ENCODE measurements at places on chromosomes 3 and 15.
A peak's percentile ranks its signal among the peaks of the same experiment; 100 is the strongest.

DNA sequence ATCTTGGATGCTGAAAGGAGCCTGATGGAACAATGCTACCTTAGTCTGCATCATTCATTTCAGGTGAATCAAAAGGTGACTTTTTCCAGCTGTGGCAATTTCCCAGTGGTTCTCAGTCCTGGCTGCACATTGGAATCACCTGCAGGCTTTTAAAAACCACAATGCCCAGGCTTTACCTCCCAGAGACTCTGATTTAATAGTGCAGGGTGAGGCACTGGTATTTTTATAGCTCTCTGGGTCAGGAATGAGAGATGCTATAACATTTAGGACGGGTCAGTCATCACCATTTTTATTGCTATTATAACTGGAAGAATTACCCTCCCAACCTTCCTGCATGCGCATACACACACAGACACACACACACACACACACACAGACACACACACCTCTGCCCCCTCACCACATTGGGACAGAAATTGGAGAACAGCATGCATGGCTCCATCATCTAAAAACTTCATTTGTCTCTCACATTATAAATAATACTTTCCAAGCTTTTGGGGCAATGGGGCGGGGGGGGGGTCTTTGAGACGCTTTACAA lies 41.1 kb downstream of the LARP6 start:
- DNase-seq: no peak

- DNase-seq: no peak
Observed at GRCh38 chr3:137332297-137332696, 374.5 kb downstream of the IL20RB start.

DNA sequence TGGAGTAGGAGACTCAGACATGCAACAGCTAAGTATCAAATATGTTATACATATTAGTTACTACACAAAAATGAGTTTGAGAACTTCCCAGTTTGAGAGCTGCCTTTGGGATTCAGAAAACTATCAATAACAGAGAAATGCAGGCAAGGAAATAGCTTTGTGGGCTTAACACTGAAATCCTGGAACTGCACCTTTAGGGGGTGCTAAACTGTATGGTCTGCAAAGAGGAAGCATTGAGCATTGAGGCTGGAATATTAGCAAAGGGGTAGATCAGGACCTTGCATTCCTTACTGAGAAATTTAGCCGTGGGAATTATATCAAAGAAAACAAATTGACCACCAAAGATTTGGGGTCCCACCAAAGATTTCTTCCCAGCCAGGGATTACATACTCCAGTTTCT lies 580.0 kb downstream of the ZNF385D start:
- DNase-seq: no peak

- no peak for DNase-seq
Observed at GRCh38 chr3:170323331-170323730, 34.2 kb upstream of the SKIL start.

- no peak for DNase-seq
Observed at GRCh38 chr3:114439284-114439683, 145.5 kb downstream of the TIGIT start.

GRCh38 chr3:191901741-191902140 lies 440.8 kb downstream of the PYDC2 start:
- DNase-seq: no peak

- DNase-seq: no peak
Observed at GRCh38 chr3:171873580-171873979, 30.4 kb downstream of the TMEM212 start.

- DNase-seq: no peak
Observed at GRCh38 chr15:34188711-34189110, 21.2 kb downstream of the KATNBL1 start.

DNA sequence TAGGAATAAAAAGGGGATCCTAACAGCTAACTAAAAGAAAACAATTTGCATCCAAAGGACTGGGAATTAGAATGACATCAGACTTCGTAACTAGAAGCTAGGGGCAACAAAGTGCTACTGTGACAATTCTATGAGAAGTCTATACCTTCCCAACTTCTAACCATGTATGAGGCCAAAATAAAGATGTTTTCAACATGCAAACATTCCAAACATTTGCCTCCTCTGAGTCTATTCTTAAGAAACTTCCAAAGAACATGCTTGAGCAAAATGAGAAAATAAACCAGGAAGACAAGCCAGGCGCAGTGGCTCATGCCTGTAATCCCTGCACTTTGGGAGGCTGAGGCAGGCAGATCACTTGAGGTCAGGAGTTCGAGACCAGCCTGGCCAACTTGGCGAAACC lies 13.1 kb upstream of the RNF7 start:
- DNase-seq: no peak

DNA sequence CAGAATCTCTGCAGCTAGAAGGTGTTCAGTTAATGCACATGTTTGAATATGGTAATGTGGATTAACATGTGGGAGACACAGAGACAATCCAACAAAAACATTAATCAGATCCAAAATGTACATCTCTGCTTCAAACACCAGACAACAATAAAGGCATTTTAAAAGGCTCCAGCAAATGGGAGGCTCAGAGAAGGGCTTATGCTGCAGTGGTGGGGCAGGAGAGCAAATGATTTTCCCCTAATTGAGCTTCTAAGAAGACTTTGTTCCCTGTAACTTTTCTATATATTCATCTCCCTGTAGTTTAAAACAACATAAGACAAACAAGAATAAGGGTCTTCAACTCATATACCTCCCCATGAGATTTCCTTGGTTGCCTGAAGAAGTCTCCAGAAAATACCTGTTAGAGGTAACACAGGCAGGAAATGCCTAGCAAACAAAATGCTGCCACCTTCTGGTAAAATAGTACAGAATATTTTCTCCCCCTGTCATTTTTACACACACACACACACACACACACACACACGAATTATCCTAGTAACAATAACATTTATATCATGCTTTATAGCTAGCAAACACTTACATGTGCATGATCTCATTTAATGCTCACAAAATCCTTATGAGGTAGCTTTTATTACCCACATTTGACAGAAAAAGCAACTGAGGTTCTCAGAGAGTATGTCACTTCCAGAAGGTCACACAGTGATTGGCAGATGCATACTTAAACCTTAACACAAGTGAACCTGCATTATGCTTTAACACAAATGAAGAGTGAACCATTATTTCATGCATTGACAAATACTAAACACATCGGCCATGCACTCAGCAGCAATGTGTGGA lies 123.4 kb upstream of the MB21D2 start:
- no peak for DNase-seq

GRCh38 chr3:64109438-64109837 lies 86.1 kb upstream of the PSMD6 start:
- no peak for DNase-seq

GRCh38 chr15:34018021-34018645 lies 20.9 kb downstream of the AVEN start:
- DNase-seq: peak; percentile 60

- no peak for DNase-seq
Observed at GRCh38 chr3:9122732-9123364, 126.6 kb downstream of the SRGAP3 start.

GRCh38 chr3:187986514-187986934 lies 167.4 kb upstream of the LPP start:
- DNase-seq: no peak

DNA sequence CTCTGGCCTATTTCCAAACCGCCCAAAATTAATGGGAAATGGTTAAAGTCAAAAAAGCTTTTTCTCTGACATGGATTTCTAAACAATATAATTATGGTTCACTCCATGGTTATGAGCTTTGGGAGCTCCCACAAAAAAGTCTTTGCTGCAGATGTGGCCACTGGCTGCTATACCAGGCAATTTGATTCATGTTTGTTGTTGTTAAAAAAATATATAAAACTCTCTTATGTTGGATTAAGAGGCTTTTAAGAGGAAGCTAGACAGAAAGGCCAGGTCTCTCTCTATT lies 258.6 kb downstream of the TIGIT start:
- no peak for DNase-seq

DNA sequence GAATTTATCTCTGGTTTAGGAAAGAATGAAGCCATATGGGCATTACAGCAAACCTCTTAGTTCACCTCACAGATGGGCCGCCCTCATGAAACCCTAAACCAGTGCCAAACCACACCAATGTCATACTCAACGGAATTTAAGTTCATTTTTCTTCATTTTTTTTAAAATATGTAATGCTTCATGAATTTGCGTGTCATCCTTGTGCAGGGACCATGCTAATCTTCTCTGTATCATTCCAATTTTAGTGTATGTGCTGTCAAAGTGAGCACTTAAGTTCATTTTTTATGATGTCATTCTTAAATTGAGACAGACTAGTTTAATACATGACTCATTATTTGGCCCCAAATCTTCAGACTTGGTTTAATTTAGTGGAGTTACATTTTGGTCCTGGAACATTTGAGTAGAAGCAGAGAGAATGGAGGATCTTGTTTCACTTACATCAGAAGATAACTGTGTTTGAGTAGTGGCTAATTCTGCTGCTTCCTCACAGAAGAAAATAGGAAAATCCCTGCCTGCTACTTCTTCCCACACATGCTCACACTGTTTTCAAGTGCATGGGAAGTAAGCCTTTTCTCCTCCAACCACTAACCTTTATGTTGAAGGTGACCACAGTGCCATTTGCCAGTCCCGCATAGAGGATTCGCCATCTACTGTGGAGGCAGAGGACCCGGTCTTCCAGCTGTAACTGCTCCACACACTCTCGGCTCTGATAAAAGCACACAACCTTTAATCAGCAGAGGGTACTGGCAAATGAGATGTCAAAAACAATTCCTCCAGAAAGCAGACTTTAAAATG lies 63.3 kb downstream of the ZNF106 start:
- no peak for DNase-seq

DNA sequence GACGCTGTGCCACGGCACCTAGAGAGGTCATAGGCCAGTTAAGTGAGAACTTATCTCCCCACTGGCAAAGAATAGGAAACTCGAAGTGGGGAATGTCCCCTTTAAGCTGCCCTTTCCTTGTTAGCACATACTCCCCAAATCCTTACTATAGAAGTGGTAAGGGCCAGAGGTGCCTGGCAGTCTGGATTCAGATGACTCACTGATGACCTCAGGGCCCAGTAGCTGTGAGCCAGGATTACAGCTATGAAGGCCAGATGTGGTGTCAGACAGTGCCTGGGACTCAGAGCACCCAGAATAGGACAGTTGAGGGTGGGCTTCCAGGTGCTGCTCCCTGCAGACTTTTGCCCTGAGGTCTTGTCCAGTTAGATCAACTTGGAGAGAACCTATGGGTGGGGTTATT lies 37.7 kb downstream of the PDIA5 start:
- DNase-seq: no peak

GRCh38 chr3:184227481-184227935 lies 1.9 kb upstream of the VWA5B2 start:
- DNase-seq: peak; percentile 69

- no peak for DNase-seq
Observed at GRCh38 chr15:60883691-60884640, 345.1 kb downstream of the RORA start.

GRCh38 chr3:59890639-59891038 lies 840.8 kb upstream of the CFAP20DC start:
- no peak for DNase-seq

GRCh38 chr3:194086388-194087075 lies 49.4 kb upstream of the HES1 start:
- no peak for DNase-seq

GRCh38 chr3:89527736-89528305 lies 420.4 kb downstream of the EPHA3 start:
- DNase-seq: no peak

DNA sequence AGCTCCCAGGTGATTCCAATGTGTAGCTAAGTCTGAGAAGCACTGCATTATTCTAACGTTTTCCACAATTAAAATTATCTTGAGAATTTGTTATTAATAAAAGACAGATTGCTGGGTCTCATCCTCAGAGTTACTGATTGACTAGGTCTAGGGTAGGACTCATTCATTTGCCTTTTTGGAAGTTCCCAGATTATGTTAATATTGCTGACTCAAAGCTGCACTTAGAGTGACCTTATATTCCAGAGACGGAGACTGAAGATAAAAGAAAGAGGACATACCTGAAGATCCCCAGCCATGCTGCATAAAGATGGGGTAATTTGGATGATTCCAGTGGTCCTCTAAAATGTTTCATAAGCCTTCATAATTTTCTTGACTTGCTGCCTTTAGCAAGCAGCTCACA lies 81.8 kb downstream of the PLSCR2 start:
- no peak for DNase-seq

- DNase-seq: no peak
Observed at GRCh38 chr3:134579141-134579665, 71.6 kb downstream of the KY start.

- DNase-seq: no peak
Observed at GRCh38 chr3:100463002-100463401, 29.4 kb upstream of the TMEM45A start.

- DNase-seq: no peak
Observed at GRCh38 chr3:195764961-195765706, 44.4 kb downstream of the MUC20 start.

- no peak for DNase-seq
Observed at GRCh38 chr3:122074621-122075265, 19.6 kb downstream of the CD86 start.
